Stimulated activated CD4-positive, alpha-beta T cell treated with anti-CD3 and anti-CD28 coated beads, TNF-alpha, amount 100 ng/mL, for 4 hours (primary cell): ENCODE measurements at places on chromosomes 1 and 21.
A peak's percentile ranks its signal among the peaks of the same experiment; 100 is the strongest.

- DNase-seq: no peak
Measured at GRCh38 chr1:89457046-89457445, 67.6 kb upstream of the LRRC8B start.

DNA sequence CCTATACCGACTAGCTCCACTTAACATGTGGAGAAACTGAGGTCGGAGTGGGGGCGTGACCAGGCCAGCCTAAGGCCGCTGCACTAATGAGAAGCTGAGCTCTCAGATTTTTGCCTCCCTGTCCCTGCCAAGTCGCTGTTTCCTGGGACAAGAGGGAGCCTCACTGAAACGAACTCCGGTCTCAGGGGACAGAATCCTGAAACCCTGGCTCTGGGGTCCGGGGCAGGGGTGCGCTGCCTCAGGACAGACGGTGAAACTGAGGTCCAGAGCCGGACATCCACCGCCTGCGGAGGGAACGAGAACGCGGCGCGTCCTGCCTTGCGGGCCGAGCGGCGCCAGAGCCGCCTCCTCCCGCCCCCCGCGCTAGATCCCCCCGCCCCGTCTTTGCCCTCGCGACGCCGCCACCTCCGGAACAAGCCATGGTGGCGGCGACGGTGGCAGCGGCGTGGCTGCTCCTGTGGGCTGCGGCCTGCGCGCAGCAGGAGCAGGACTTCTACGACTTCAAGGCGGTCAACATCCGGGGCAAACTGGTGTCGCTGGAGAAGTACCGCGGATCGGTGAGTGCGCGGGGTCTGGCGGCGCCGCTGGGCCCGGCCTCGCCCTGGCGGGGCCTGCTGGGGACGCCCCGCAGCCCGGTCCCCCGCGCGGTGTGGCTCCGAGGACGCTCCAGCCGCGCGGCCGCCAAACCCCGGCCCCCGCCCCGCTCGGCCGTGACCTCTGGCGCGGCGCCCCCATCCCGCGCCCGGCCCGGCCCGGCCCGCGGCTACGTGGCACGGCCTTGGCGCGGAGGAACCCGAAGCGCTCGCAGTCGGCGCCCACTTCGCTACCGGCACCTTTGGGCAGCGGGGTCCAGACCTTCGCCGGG, at the start of gene GPX7:
Gene GPX7 (plus strand): TSS at position 381 of the 865 bp plus-strand sequence. CDS start 39 bp downstream, at position 420.
- DNase-seq: peak; percentile 32

DNA sequence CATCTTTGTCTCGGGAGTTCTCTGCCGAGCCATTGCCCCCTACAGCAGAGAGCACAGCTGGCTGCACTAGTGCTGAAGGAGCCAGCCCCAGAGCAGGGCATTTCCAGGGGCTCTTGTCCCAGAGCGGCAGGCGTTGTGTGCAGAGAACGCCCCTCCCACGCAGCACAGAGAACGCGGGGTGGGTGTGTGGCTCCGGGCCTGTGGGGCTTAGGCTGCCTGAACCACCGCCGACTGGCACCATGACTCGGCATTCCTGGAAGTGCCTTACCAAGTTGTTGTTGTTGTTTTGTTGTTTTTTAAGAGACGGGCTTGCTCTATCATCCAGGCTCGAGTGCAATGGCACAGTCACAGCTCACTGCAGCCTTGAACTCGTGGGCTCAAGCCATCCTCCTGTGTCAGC, 15.8 kb upstream of the DIP2A start:
- no peak for DNase-seq

DNA sequence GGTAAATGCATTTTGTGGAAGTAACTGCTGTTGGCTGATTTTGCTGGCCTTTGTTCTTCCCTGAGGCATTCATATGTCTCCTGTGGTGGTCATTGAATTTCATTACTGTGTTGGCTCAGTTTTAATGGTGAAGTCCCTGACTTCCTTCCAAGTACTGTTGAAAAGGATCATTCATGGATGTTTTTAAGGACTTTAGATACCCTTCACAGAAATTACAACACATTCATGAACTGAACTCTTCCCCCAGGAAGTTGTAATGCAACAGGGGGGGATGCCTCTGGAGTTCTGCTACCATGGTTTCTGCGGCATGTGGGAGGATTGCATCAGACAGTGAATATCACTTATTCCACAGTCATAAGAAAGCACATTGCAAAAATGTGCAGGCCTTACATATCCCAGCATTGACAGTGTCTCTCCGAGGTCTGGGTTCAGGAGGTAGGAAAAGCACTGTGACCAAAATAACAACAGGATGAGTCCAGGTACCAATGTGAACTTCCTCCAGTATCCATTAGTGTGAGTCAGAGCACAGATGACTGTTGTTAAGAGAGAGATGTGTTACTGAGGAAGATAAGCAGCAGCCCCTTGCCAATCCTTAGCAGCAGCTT, 2.1 kb upstream of the RAB3GAP2 start:
- no peak for DNase-seq

DNA sequence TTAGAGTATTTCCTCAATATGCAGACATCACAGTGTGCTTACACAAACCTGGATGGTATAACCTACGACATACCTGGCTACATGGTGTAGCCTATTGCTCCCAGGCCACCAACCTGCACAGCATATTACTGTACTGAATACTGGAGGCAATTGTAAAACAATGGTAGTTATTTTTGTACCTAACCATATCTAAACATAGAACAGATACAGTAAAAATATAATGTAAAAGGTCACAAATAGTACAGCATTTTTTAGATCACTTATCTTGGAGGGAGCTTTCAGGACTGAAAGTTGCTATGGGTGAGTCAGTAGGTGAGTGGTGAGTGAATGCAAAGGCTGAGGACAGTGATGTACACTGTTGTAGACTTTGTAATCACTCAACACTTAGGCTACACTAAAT, 492.3 kb downstream of the MRPL39 start:
- DNase-seq: no peak

DNA sequence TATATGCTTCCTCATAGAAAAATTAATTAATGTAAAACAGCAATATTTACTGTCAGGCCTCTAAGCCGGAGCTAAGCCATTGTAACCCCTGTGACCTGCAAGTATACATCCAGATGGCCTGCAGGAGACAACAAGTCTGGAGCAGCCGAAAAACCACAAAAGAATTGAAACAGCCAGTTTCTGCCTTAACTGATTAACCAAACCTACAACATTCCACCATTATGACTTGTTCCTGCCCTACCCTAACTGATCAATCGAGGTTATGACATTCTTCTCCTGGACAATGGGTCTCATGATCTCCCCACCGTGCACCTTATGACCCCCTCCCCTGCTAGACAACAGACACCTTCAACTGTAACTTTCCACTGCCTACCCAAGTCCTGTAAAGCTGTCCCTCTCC, 205.8 kb upstream of the DUSP10 start:
- no peak for DNase-seq

DNA sequence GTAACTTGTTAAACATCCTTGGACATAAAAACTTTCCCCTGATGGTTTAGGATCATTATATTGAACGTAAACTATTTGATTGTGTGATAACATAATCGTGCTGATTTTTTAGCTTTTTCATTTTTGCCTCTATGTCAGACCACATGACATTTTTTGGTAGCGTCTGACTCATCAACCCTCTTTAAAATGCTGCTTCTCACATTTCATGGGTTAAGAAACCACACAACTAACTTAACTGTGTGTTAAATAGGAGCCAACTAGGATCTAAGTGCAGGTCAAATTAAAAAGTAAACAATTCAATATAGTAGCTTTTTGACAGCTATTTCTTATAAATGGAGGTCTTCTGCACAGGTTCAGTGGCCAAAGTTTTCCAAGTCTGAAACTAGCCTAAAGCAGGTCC, 9.8 kb downstream of the BTG3 start:
- no peak for DNase-seq
